ENCODE measurements at places on chromosomes 3 and 15.

DNA sequence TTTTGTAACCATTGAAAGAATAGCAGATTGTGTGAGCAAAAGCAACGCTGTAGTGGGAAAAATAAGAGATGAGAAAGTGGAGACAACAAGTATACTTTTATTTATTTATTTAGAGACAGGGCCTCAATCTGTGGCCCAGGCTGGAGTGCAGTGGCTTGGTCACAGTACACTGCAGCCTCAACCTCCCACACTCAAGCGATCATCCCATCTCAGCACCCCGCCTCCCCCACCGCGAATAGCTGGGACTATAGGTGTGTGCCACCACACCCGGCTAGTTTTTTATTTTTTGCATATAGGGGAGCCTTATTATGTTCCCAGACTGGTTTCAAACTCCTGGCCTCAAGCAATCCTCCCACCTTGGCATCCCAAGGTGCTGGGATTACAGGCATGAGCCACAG is 1.6 kb upstream of the GLCE start:
- DNase-seq = peak; percentile 55

GRCh38 chr15:47742334-47742733 is 25.0 kb downstream of the SEMA6D start:
- no peak for DNase-seq

DNA sequence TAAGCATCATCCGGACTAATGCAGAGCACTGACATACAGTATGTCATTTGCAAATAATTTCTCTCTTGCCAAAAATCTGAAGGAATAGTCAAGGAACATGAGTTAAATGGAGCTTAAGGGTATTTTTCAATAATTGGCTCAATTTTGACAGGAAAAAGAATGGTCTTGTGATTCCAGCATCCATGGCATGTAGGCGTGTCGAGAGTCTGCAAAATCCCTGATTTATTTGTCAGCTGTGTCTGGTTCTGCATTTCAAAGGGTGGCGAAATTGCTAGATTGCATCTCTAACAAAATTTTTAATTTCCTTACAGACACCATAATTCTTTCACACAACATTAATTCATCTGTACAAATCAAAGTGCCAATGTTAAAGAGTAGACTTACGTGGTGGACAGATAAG is 65.4 kb upstream of the TBC1D23 start:
- DNase-seq = no peak

- DNase-seq = no peak
These were observed 13.0 kb downstream of the FBLN2 start for GRCh38 chr3:13561967-13562366.

DNA sequence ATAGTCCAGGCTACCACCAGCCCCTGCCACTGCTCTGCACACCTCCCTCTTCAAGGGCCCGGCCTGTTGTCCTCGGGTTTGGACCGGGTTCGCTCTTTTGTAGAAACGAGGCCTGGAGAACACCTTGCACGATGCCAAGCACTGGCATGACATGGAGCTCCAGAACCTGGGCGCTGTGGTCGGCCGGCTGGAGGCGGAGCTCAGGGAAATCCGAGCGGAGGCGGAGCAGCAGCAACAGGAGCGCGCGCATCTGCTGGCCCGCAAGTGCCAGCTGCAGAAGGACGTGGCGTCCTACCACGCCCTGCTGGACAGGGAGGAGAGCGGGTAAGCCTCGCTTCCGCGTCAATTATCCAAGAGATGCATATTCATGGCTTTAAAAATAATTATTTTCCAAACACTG is 72.4 kb downstream of the BFSP2 start:
- no peak for DNase-seq
